Pons (tissue), 1 donor: ENCODE measurements at places on chromosomes 3 and 15.
A peak's percentile ranks its signal among the peaks of the same experiment; 100 is the strongest.

DNA sequence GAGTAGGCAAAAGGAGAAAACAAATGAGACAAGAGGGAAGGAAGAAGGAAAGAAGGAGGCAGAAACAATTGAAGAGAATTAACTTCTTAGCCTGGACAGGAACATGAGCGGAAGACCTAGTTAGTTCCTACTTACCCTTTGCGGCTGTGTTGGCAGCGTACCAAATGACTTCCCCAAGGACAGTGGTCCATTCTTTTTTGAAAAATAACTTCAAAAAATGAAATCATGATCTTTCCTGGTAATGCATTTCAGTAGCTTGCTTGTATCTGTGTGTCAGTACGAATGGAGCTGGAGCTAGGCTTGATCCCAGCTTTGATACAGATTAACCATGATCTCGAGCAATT lies 41.5 kb upstream of the CFAP161 start:
- DNase-seq: no peak

GRCh38 chr15:46304321-46304720 lies 669.5 kb downstream of the SQOR start:
- DNase-seq: no peak

- DNase-seq: no peak
Measured at GRCh38 chr3:32508711-32509110, 6.1 kb upstream of the CMTM6 start.

DNA sequence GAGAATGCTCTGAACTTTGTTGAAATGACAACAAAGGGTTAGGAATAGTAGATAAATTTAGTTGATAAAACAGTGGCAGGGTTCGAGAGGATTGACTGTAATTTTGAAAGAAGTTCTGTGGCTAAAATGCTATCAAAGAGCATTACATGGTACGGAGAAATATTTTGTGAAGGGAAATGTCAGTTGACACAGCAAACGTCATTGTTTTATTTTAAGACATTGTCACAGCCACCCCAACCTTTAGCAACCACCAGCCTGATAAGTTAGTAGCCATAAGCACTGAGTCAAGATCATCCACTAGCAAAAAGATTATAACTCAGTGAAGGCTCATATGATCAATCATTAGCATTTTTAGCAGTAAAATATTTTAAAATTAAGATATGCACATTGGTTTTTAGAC lies 8.7 kb upstream of the ST3GAL6 start:
- no peak for DNase-seq

DNA sequence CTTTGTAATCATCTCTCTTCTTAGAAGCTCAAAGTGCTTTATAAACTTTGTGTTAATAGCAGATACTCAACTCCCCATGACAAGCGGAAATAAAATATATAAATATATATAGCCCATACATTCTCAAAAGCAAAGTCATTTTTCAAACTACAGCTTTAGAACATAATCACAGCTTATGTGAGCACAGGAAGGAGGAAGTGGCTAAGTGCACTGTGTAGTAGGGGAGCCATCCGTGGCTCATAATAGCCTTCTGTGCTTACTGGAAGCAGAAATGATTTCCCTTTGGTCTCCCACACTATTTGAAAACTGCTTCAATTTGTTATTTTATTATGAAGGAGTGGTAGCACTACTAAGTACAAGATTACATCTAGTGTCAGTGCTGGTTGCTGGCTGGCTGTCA lies 151.4 kb upstream of the ARL6 start:
- DNase-seq: no peak

- peak; percentile 91 for DNase-seq
Measured at GRCh38 chr3:17645074-17645698, 97.2 kb downstream of the TBC1D5 start.

DNA sequence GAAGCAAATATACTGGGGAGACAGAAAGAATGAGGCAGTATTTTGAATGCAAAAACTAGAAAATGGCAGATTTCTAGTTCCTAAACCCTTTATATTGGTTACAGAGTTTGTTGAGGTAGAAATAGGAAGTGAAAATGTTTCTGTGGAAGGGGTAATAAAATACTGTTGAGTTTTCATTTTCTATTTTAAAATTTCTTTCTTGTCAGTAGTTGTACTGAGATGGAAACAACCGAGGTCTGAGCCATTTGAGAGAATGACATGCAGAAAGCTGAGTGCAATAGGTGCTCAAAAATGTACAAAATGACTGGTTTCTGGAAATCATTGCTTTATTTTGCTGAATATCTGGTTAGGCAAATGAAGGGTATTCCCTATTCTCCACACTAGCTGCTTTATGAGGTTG lies 361.4 kb downstream of the CHL1 start:
- no peak for DNase-seq

GRCh38 chr3:140574375-140574774 lies 103.5 kb upstream of the TRIM42 start:
- no peak for DNase-seq

- no peak for DNase-seq
Measured at GRCh38 chr3:123740391-123740822, 143.7 kb downstream of the MYLK start.

- peak; percentile 39 for DNase-seq
Measured at GRCh38 chr15:62739507-62739906, 303.0 kb upstream of the TPM1 start.

- peak; percentile 31 for DNase-seq
Measured at GRCh38 chr15:64246364-64247189, 83.8 kb upstream of the PPIB start.

DNA sequence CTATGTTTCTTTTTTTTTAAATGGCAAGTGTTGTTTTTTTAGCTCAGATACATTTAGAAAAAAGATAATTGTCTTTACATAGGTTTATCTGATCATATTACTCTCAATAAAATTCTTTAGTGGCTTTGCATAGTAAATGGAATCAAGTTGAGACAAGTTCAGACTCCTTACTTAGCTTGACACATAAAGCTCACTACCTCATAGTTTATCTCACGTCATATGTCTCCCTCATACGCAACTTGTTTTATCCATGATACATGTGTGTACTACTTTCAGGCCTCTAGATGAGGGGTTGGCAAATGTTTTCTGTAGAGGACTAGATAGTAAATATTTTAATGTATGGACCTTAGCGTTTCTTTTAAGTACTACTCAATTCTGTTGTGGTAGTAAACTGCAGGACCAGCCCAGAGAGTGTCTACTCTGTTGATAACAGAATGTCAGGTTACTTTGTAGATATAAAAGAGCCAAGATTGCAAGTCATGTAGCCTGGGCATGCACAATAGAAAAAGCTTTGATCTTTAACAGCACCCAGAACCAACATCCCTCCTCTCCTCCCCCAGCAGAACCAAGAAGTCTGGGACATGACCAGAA lies 28.2 kb upstream of the MGA start:
- no peak for DNase-seq

GRCh38 chr15:37056177-37057121 lies 43.9 kb downstream of the MEIS2 start:
- no peak for DNase-seq
